Lower lobe of right lung (tissue), 2 donors: ENCODE measurements at places on chromosomes 7 and 10. TPM values are rescaled to one million over a fixed set of nuclear protein-coding genes. Genes with fewer than 3 reads are reported as not detected.

Gene HELLS
- total RNA-seq, result 2.7 TPM

Gene KLF14
- not detected for total RNA-seq

- DNase-seq, result no peak
Observed at GRCh38 chr7:129906700-129907099, 46.1 kb downstream of the UBE2H start.

Gene AGAP5
- 9.1 TPM for total RNA-seq

DNA sequence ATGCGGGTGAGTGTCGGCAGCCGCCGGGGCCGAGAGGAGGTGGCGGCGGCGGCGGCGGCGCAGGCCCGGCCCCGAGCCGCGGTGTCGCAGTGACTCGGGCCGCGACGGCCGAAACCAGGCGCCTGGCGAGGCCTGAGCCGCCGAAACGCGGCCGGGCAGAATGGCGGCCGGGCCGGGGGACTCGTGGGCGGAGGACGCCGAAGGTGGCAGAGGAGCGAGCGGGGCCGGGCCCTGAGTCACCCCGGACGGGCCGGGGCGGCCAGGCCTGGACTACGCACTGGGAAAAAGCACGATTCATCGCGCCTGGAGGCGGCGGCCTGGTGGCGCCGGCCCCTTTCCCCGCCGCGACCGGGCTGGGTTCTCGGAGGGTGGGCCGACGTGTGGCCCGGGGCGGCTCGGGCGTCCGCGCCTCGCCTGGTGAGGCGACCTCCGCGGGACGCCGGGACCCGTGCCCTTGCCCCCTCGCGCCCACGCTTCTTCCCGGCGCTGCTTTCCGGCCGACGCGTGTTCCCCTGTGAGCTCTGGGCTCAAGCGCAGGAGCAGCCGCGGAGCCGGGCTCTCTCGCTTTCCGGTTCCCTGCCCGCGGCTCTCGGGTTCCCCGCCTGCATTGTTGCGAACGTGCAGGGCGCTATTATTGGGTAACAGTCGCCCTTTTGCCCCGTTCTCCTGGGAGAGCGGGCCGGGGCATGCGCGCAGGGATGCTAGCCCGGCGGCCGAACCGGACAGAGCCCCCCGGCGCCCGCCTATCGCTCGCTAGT is 500 bp downstream of the CUL1 start:
- DNase-seq, result peak; percentile 82

- DNase-seq, result no peak
Observed at GRCh38 chr10:127410030-127410429, 139.1 kb upstream of the NPS start.

GRCh38 chr7:21011153-21011552 is 224.5 kb upstream of the SP8 start:
- no peak for DNase-seq

Gene SEMA4G
- total RNA-seq, result 5.1 TPM

DNA sequence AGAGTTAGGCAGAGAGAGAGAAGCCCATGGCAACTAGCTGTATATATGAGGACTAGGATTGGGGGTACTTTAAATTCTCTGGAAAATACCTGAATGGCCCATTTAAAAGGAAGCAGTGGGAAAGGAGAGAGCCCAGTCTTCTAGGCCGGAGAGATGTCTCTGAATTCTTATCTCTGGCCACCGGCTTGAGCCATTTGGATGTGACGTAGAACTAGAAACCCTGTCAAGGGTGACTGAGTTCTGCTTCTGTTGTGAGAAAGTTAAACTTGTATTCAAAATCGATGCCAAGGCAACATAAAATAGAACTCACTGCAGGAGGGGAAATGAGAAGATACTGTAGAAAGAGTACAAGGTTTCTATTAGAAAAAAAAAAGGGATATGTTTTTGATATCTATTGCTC is 6.3 kb upstream of the GSTK1 start:
- no peak for DNase-seq

DNA sequence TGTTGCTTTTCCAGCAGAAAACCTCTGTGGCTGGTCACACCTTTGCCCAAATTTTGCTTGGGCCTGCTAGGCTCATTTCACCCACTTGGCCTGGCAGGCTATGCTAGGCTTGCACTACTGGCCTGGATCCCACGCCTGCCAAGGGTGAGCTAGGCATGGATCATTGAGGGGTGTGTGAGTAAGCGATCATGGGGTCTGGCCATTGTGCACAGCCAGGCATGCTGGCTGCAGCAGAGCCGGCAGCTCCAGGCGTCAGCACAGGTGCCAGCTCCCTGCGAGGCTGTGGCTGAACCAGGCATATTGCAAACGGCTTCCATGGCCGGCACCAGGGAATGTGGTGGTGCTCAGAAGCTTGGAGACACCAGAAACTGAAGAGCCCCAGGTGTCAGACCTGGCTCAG is 19.2 kb downstream of the CFAP70 start:
- no peak for DNase-seq

DNA sequence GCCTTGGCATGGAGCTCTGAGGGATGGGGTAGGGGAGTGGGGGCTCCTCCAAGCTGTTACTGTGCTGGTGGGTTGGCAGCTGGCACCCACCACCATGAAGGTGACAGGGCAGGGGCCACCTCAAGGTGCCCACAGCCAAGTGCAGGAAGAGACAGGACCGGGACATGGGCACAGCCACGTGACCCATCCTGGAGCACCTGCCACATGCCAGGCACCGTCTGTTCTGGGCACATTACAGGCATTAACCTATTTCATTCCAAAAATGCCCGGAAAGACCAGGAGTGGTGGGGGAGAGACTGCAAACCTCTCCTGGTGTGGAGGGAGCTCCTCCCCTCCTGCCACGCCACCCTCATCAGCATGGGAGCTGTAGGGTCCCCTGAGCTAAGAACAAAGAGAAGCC is 56.7 kb downstream of the CAMK2B start:
- DNase-seq, result no peak

Gene CADPS2
- 41.1 TPM for total RNA-seq
